NK-92 treated with Interleukin-12 subunit alpha and Interleukin-12 subunit beta, amount 100 ng/mL, for 24 hours (cell line): ENCODE measurements at places on chromosomes 6 and 20.

- DNase-seq = peak; percentile 18
Observed at GRCh38 chr6:26307850-26308249, 57.1 kb upstream of the BTN3A2 start.

DNA sequence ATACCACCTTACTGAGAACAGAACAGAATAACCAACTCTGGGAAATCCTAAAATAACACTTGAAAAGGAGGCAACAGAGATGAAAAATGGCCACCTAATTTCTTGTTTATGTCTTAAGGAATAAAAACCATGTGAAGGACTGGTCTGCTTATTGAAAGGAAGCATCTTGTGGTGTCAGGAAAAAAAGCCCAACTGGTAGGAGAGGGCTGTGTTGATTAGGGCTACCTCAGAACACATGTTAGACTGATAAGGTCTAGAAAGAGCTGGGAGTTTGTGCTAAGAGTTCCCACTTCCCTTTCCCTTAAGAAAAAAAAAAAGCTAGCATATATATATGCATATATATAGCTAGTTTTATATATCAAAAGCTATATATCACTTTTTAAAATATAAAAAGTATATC lies 425.3 kb upstream of the BTBD3 start:
- no peak for DNase-seq

DNA sequence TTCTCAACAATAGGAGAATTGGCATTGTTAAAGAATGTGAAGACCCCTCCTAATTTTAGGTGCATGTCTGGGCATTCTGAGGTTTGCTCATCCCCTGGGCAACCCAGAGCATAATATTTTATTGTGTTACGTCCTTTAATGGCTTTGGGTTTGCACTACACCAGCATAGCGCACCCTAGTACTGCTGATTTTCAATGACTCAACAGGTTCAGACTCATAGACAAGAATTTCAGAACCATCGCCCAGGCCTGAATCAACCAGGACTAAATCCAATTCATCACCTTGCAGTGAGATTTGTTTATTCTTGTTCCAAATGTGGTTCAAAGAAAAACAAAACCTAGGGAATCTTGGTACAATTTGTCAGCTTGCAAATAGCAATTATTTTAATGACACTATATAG lies 137.8 kb upstream of the PHACTR1 start:
- DNase-seq = no peak

- no peak for DNase-seq
Observed at GRCh38 chr6:40722553-40723258, 135.5 kb upstream of the LRFN2 start.

DNA sequence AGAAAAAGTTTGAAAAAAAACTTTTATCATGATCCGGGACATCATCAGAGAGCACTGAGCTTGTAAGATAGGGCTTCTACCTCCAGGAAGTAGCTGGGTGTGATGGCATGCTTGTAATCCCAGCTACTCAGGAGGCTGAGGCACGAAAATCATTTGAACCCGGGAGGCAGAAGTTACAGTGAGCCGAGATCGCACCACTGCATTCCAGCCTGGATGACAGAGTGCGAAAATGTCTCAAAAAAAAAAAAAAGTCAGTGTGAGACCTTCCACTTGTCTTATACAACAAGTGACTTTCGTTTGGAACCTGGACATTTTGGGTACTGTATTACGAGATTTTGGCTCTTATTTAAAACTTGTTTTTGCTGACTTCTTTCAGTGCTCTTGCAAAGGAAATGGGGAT lies 5.9 kb upstream of the SLC13A3 start:
- DNase-seq = no peak

DNA sequence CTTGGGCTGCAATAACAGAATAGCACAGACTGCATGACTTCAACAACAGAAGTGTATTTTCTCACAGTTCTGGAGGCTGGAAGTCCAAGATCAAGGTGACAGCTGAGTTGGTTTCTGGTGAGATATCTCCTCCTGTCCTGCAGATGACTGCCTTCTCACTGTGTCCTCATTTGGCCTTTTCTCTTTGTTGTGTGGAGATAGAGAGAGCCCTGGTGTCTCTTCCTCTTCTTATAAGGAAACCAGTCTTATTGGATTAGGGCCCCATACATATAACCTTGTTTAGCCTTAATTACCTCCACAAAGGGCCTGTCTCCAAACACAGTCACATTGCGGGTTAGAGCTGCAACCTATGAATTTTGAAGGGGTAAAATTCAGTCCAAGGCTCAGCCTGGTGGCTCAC lies 57.0 kb upstream of the BMP6 start:
- no peak for DNase-seq

DNA sequence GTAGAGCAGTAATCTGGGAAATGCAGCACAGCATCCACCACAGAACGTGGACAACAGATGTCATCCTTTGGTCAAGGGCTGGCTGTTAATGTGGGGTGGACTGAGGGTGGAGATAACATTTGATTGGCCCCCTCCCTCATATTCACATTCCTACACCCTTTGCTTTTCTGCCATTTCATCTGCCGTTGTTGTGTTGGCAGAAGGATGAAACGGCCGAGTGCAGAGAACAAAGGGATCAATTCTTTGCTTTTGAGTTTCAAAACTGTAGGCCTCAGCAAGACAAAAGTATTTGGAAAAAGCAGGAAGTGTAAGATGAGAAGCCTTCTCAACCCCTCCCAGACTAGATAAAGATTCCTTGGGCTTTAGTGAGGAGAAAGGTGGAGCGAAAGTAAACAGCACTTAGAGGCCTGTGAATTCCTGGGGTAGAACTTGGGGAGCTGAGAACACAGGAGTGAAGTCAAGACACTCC lies 74.2 kb upstream of the PHIP start:
- DNase-seq = no peak

DNA sequence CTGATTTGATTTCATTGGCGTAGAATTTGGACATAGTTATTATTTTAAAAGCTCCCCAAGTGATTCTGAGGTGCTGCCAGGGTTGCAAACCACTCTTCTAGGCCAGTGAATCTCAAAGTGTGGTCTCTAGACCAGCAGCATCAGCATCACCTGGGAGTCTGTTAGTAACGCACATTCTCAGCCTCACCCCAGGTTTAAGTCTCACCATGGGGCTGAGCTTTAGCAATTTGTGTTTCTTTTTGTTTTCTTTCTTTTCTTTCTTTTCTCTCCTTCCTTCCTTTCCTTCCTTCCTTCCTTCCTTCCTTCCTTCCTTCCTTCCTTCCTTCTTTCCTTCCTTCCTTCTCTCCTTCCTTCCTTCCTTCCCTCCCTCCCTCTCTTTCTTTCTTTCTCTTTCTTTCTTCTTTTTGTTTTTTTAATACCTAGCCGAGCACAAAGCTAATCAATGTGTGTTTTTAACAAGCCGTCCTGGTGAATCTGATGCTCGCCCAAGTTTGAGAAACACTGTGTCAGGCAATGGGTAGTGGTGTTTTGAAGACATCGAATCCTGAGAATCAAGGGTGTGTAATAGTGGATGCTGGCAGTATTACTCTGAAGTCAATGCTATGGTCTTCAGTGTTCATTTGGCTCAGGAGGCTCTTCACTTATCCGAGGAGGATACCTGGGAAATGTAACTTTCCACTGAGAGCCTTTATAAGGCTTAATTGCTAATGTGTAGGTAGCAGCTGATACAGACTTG lies 104.9 kb downstream of the SLX4IP start:
- no peak for DNase-seq

DNA sequence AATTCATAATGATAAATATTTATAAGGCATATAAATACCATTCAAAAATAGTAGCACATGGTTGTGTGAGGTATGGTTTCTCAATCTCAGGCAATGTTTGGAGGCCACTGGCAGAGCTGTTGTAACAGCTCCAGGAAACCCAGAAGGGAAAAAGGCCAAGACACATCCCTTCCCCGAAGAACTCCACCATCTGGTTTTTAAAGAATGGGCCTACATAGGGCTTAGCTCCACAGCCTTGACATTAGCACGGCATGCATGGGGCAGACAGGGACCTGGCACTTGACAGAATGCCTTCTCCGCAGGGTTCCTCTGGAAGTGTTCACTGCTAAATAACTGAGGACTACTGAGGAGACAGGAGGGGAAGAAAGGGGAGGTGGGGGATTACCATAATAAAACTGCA lies 16.1 kb upstream of the FOXO3 start:
- no peak for DNase-seq

DNA sequence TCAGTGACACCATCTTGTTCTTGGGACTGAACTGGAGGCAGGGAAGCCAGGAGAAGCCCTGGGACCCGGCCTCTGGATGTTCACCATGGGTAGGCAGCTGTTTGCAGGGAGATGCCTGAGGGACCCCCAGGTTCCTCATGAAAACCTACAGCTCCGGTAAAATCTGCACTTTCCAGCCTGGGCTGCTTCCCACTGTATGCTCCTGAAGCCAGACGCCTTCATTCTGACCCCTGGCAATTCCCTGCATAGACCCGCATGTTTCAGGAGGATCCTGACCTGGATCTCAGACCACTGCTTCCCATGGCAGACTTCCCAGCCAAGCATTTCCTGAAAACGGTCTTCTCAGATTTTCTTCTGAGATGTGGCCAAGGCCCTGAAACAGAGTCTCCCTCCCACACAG lies 306.7 kb downstream of the PREX1 start:
- DNase-seq = no peak

- no peak for DNase-seq
Observed at GRCh38 chr6:139485742-139486475, 111.5 kb upstream of the CITED2 start.

GRCh38 chr6:10393544-10394225 lies 21.2 kb downstream of the TFAP2A start:
- DNase-seq = no peak

DNA sequence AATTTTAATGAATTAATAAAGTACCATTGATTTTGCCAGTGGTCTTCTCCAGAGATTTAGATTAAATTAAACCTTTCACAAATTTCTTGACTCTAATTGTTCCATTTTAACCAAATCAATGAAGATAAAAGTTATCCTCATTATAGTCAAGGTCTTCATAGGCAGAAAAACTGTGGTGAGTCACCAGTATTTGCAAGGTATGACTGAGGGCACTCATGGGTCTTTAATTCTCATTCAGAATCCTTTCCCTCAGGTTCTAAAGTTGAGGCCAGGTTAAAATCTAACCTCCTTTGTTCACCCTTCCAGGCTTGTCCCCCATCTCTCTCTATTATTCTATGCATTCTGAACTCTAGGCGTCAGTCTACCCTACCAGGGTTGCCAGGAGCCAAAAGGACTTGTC lies 93.9 kb downstream of the JAG1 start:
- no peak for DNase-seq

GRCh38 chr20:6178537-6178936 lies 55.7 kb upstream of the FERMT1 start:
- DNase-seq = no peak

GRCh38 chr6:62612471-62612870 lies 326.4 kb upstream of the KHDRBS2 start:
- no peak for DNase-seq

DNA sequence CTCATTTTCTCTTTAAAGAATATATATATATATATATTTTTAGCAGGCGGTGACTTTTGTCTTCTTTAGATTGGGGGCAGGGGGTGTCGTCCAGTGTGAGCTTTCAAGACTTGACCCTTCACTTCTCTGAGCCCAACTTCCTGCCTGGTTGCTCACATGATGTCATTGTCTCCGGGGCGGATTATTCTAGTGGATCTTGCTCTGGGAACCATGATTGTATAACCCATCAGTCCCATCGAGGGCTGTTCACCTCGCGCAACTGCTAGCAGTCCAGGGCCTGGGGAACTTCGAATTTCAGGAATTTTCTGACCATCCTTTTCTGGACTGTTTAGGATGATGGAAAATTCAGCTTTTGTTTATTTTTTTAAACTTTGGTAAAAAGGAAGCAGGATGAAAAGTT lies 1.0 kb downstream of the IGF2R start:
- DNase-seq = peak; percentile 28

- DNase-seq = peak; percentile 28
Observed at GRCh38 chr20:1824181-1824580, 71.0 kb upstream of the SIRPA start.

DNA sequence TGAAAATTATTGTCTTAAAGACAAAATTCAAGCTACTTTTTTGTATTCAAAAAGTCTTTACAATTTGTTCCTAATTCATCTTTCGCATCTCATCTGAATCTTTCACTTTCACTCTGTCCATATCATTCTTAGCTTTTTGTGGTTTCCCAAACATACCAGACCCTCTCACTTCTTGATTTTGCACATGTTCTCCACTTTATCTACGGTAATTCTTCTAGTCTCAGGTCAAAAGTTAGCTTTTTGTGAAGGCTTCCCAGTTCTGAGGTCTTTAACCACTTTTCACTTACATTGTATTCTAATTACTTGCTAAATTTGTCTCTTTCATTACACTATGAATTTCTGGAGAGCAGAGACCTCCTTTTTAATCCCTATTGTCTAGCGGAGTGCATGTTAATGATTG lies 34.6 kb upstream of the EPHA7 start:
- DNase-seq = no peak

DNA sequence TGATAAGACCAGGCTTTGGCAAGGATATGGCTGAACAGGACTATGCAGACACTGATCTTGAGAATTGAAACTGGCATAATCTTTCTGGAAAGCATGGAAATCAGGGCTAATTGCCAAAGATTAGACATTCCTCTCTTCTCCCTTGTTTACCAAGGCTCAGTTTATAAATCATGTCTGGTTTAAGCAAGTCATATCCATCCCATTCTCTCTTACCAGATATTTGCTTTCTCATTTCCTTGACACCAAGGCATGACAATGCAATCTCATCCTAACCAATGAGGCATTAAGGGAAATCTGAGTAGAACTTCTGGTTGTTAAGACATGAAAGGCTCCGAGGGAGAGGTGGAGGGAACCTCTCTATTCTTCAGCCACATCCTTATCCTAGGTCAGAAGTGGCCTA lies 110.3 kb upstream of the CEP85L start:
- DNase-seq = no peak

- DNase-seq = no peak
Observed at GRCh38 chr20:46709055-46709458, 392 bp upstream of the SLC2A10 start.

DNA sequence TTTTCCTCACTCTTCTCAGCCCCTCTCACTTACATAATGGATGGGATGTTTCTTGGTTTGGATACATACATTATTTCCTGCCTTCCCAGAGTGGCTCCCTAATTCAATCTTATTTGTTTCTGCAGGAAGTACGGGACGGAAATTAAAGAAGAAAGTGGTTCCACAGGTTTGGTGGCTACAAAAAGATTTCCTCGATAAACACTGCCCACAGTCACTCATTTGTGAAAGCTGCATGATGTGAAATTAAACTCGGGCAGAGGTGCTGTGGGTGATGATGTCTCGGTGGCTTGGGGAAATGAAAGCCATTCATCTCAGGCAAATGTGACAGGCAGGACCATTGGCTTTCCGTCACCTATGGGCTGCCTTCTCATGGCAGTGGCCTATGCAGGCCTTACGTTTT lies 119.5 kb upstream of the KCNG1 start:
- no peak for DNase-seq

DNA sequence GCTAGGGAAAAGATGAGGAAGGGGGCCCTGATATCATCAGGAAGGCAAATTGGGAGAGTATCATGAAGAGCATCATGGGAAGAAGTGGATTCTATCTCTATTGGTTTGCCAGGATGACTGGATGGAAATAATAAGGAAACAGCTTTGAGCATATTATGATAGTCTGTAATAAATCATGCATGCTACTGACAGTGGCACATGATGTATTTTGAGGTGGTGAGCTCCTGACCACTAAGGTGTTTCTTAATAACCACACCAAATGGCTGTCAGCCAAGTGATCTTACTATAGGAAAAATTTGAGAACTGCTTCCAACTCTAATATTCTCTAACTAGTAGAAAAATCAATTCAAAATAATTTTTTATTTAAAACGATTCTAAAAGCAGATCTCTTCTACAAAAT lies 548.4 kb upstream of the JAG1 start:
- no peak for DNase-seq

- no peak for DNase-seq
Observed at GRCh38 chr6:113137426-113137825, 719.7 kb upstream of the MARCKS start.

- no peak for DNase-seq
Observed at GRCh38 chr6:20657274-20657800, 123.1 kb downstream of the CDKAL1 start.
